MM.1S (cell line): ENCODE measurements at places on chromosomes 5 and 9.

GRCh38 chr5:69368458-69369339, 621 bp downstream of the AK6 start:
- DNase-seq, result no peak

DNA sequence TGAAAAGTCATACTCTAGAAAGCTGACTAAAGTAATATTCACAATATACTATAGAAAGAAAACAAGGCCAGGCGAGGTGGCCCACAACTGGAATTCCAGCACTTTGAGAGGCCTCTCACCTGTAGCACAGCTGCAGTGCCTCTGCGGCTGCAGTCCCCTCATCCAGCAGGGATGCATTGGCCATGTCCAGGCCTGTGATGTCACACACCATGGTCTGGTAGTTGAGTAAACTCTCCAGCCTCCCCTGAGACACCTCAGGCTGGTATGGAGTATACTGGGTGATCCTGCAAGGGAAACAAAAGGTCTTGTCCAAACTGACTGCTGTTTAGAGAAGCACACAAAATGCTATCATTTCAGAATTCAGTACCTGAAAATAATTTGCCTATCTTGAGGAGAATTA, 35.5 kb downstream of the GLDC start:
- DNase-seq, result no peak

DNA sequence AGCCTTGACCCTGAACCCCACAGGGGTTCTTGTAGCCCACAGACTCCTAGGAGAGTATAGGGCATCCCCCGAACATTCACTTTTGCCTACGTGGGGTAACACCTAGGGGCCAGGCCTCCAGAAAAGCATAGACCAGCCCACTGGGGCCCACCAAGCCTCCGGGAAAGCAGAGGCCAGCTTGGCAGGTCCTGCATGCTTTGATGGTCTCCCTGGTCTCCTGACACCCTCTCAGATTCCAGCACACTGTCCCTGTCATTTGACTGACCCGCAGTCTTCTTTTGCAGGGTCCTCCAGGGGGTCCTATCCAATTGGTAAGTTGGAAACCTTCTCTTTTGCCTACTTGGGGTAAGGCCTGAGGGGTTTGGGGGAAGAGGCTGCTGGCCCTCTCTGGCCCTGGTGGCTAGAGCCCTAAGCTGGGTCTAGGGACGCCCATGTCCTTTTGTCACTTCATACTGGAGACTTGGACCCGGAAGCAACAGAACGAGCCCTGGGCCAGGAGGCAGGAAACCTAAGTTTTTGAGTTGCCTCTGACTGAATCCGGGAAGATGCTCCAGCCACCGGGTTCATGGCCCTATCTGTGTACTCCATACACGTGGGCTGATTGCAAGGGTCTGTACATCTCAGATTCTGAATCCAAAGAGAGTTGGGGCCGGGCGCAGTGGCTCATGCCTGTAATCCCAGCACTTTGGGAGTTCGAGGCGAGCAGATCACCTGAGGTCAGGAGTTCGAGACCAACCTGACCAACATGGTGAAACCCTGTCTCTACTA, 20.9 kb upstream of the ORM1 start:
- DNase-seq, result no peak

GRCh38 chr9:81772144-81772543, 82.8 kb upstream of the TLE1 start:
- DNase-seq, result no peak

GRCh38 chr5:150619359-150620230, 20.9 kb upstream of the SYNPO start:
- DNase-seq, result no peak

DNA sequence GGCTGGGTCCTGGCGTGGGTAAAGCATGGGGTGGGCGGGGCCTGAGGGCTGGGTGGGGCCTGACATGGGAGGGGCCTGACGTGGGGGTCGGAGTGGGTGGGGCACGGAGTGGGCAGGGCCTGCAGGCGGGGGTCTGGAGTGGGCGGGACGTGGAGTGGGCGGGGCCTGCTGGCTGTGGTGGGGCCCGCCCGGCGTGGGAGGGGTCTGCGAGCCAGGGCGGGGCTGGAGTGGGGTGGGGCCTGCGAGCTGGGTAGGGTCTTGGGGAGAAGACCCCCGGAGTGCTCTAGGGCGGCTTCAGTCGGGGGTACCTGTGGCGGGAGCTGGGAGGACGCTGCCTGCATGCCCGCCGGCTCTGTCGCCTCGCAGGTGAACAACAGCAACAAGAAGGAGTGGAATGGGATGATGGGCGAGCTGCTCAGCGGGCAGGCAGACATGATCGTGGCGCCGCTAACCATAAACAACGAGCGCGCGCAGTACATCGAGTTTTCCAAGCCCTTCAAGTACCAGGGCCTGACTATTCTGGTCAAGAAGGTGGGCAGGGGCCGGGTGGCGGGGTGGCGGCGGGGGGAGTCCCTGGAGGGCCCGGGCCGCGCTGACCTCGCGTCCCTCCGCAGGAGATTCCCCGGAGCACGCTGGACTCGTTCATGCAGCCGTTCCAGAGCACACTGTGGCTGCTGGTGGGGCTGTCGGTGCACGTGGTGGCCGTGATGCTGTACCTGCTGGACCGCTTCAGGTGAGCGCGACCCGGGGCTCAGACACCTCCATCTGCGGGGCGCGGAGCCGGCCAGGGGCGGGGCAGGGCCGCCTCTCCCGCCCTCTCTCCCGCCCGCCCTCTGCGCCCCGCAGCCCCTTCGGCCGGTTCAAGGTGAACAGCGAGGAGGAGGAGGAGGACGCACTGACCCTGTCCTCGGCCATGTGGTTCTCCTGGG, 8.0 kb downstream of the LRRC26 start:
- DNase-seq, result no peak

- no peak for DNase-seq
Observed at GRCh38 chr5:109469896-109470662, 60.3 kb upstream of the PJA2 start.

DNA sequence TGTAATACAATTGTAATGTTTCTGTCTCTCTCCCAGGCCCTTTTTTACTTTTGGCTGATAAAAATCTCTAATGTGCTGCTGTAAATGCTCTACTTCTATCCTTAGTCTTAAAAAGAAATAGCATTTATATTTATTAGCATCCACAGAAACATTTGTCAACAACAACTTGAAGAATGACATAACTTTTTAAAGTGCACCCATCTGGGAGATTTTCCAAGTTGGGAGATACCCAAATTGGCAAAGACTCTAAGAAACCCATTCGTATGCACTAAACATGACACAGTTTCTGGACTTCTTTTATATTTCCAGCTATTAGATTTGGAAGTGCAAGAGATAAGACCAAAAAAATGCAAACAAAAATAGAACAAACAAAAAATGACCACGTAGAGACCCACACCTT, 2287.4 kb upstream of the WWC1 start:
- no peak for DNase-seq

- no peak for DNase-seq
Observed at GRCh38 chr9:104386013-104386412, 118.0 kb upstream of the OR13F1 start.

DNA sequence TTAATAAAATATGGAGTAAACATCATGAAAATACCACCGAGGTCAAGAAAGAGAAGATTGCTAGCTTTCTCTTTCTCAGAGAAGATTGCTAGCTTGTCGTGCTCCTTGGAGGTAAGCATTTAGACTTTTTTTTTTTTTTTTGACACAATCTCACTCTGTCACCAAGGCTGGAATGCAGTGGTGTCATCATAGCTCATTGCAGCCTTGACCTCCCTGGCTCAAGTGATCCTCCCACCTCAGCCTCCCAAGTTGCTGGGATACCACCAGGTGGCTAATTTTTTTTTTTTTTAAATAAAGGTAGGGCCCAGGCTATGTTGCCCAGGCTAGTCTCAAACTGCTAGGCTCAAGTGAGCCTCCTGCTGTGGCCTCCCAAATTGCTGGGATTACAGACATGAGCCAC, 26.3 kb upstream of the CPLANE1 start:
- no peak for DNase-seq

- no peak for DNase-seq
Observed at GRCh38 chr9:89734600-89735041, 129.8 kb downstream of the GADD45G start.

DNA sequence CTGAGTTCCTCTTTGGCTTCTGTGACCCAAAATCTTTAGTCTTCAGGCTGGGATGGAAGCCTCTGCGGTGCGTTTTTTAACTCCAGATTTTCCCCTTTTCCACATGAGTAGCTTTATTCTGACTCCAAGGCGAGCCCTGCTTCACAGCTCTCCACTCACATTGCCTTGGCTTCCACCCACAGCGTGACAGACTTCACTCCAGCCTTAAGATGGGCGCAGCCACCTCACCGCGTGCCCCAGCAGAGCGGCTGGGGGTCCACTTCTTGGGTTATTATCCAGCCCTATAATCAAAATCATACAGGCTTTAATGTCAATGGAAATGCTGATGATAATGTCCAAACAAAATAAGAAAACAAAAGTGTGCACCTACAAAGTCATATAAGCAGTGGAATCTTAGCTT, 1.2 kb downstream of the EXOC3 start:
- DNase-seq, result no peak

DNA sequence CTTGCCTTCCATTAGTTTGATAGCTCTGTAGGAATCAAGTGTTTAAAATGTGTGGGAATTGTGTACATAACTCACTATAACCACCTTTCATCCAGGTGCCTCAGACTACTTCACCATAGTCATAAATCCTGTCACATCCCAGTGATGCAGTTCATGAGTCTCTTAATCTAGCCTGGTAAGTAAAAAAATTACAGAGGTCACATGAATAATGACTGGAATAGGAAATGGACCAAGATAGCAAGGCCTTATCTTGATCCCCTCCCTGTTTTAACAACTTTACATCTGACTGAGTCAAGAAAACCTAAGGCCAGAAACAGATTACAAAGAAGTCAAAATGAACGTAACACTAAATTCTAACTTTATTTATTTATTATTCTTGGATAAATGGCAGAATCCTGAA, 1.5 kb upstream of the RNF145 start:
- no peak for DNase-seq

DNA sequence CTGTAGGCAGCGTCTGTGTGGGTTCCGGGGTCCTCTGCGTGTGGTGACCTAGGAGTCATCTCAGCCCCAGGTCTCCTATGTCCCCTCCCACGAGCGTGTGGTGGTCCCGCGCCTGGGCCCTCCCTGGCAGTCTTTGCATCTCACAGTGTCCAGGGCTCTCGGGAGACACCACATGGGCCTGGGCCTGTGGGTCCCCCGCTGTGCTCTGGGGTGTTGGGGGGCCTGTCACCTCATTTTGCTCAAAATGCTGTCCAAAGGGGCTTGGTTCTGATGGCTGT, 27.1 kb downstream of the CEP72 start:
- no peak for DNase-seq

GRCh38 chr5:92944337-92944736, 636.7 kb downstream of the NR2F1-AS1 start:
- no peak for DNase-seq

GRCh38 chr9:91746357-91746756, 203.7 kb downstream of the ROR2 start:
- DNase-seq, result no peak

- DNase-seq, result no peak
Observed at GRCh38 chr5:179916523-179916922, 8.8 kb upstream of the TBC1D9B start.

GRCh38 chr5:9654886-9655285, 24.7 kb upstream of the TAS2R1 start:
- no peak for DNase-seq

DNA sequence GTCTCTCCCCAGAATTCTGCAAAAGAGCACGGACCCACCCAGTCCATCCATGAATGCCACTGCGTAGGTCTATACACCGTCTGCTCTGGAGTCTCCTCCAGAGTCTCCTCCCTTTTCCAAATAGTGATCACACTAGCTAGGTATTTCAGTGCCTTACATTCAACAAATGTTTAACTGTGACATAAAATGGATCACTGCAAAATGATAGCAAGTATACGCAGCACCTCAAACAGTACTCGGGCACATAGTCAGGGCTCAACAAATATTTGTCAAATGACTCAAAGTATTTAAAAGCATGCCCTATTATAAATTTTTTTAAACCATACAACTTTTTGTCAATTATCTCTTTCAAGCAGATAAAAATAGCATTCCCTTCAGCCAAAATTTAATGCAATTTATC, 60.5 kb downstream of the TLE1 start:
- DNase-seq, result no peak

DNA sequence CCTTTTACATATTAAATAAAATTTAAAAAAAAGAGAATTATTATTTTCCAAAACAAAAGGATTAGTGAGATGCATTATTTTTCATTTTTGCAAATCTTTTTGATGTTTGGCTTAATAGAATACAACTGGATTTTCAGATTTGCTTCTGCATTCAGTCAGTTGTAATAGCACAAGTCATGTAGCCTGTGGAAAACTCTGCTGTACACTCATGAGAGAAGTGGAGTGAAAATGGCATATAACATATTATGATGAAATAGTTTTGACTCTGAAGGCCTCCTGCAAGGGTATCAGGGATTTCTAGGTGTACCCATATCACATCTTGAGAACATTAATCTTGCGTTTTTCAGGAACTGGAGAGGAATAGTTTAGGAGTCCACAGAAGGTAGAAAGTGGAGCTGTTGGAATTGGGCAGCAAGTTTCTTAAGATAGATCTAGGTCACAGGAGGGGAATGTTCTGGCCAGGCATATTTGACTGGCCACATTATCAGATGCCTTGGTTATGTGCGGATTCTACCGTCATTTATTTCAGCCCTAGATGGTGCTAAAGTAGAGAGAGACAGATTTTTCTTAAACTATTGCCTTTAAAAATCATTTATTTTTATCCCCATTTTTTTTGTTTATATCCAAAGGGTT, 16.4 kb downstream of the LNPEP start:
- no peak for DNase-seq
